ENCODE measurements at places on chromosomes 6 and 20. TPM values are rescaled to one million over a fixed set of nuclear protein-coding genes. Genes with fewer than 3 reads are reported as not detected.

The JAG1 gene
- 176 TPM for total RNA-seq

The TRMT6 gene
- total RNA-seq = 35.4 TPM

The SH3BGRL2 gene
- 3.8 TPM for total RNA-seq

The TBX18 gene
- total RNA-seq = not detected

The SRPK1 gene
- total RNA-seq = 95.2 TPM
